Stimulated activated CD8-positive, alpha-beta memory T cell treated with anti-CD3 and anti-CD28 coated beads, Interleukin-4, amount 100 ng/mL, for 1 hour (primary cell): ENCODE measurements at places on chromosomes 3 and 15.

- DNase-seq, result no peak
Observed at GRCh38 chr3:116815831-116816588, 106.4 kb downstream of the TUSC7 start.

GRCh38 chr3:13019243-13020095, 53.8 kb downstream of the IQSEC1 start:
- DNase-seq, result no peak

DNA sequence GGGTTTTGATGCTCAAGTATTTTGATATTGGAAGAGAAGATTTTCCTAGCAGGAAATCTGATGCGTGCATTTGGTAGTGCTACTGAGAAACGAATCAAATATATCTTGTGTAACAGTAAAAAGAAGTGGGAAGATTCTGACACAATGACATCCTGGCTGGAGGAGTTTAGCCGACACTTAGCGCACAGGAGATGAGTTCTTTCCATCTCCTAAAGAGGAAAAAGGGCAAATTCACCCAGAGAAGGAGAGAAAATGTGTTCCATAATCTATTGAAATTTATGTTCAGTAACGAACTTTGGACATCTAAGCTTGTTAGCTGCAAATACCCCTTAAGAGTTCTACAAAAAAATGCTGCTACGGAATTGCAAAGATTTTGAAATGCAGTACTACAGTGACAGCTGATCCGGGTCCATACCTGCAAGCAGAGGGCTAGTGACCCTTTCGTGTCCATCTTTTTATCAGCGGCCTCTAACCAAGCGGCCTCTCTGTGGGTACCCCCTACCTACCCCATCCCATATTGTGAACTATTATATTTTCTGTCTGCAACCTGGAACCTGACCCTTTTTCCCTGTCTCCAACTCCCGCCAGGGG, 971 bp downstream of the CPOX start:
- no peak for DNase-seq

DNA sequence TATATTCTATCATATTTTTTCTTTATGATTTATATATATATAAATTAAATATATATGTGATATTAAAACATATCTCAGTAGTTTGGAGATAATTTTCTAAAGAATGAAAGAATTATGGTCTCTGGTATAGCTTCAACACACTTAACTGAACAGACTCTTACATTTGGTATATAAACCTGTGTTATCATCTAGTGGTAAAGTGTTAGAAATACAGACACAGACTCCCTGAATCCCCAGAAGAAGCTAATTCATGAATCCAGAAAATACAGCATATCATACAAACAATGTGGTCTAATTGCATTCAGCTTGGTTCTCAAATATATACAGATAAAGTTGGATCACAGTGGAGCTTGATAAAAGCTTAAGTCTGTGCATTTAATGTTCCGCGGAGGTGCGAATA, 1100.4 kb downstream of the ROBO2 start:
- no peak for DNase-seq

- DNase-seq, result no peak
Observed at GRCh38 chr3:89159605-89160004, 52.2 kb downstream of the EPHA3 start.

DNA sequence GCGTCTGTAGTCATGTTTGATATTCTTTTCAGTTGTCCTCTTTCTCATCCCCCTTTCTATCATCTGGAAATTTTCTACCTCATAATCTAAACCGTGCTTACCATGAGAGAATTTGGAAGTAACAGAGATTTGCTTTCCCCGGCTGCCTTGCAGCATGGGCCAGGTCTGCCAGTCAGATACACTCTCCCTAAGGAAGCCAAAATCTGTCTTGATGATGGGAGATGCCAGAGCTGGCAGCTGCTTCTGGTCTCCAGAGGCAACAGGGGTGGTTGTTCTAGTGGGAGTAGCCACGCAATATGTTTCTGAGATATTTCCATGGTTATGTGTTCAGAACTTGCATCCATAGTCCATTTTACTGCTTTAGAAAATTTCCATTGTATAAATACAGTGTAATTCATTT, 218.9 kb upstream of the RORA start:
- DNase-seq, result no peak

- DNase-seq, result no peak
Observed at GRCh38 chr15:80694611-80695098, 455 bp upstream of the ABHD17C start.

- DNase-seq, result no peak
Observed at GRCh38 chr3:169627073-169627472, 36.4 kb downstream of the MECOM start.
